ENCODE measurements at places on chromosomes 4 and X.

DNA sequence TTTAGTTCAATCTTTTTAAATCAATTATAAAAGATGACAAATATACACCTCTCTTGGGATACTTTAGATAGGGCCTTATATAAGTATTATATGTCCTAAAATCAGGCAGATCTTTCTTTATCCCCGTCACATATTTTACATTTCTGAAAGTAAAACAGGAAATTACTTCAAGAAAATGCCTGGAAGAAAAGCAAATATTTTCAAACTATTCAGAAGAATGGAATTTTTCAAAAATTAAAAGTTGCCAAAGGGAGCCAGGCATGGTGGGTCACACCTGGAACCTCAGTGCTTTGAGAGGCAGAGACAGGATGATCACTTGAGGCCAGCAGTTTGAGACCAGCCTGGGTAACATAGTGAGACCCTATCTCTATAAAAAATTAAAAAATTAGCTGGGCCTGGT, 34.4 kb downstream of the MGARP start:
- no peak for DNase-seq

DNA sequence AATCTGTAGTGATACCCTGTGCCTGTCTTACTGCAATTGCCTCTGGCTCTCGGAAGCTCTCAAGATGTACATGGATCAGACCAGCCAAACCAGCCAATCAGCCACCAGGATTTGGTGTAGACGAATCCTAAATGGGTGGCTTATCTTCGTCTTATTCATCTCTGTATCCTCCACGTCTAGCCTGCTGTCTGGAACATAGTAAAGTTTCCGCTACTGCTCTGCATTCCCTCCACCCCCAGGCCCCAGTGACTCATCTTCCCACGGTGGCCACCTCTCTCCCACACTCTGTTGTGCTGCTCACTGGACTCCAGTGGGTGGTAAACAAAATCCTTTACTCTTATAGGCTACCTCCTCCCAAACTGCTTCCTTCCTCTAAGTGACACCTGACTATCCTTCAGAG, 37.8 kb downstream of the SEPTIN6 start:
- peak; percentile 41 for DNase-seq

DNA sequence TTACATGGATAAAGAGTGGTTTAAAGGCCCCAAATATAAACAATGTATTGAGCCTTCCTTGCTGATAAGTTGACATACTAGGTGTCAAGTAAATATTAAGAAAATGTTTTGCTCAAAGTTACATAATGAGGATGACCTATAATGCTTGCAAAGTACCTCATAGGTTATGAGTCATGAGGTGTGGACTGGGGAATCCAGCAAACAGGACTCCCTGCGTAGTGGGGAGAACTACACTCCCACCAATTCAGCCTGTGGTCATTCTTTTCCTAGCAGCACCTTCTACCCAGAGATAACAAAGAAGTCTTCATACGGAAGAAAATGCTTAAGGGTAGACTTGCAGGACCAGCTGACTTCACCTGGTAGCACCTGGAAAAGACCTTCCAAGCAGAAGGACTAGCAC, 418.9 kb upstream of the CPEB2 start:
- DNase-seq = no peak

DNA sequence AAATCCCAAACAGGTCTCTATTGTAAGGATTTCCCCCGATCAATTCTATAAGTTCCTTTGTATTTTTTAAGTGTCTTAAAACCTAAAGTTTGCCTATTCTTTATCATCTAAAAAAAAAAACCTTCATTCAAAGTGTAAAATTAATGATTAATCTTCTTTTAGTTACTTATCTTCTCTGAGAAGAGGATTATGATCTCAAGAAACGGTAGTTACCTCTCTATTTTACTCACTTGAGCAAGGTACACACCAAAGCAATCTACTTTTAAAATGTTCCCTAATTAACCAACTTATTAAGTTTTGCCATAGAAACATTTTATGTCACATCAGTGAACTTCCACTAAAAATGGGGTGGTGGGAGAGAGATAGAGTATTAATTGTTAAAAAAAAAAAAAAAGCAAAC, 15.2 kb upstream of the GALNT7 start:
- no peak for DNase-seq

DNA sequence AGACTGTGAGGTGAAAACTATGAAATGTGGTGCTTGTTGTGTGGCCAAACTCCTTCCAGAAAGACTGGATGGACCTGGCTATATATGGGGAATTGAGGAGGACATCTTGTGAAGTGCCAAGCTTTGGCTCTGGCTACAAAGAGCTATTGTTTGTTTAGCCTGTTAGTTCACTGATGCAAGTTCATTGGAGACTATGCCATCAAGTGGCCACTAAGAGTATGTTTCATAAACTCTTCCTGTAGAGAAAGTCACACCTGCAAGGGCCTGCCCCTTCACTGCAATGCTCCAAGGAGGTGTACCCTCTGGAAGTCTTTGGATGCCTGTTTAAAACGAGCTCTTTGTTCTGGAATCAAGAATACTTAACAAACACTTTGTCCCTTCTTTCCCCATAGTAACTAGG, 382.0 kb downstream of the GABRG1 start:
- DNase-seq = no peak

GRCh38 chr4:101791182-101791558, 640 bp downstream of the BANK1 start:
- DNase-seq = no peak

DNA sequence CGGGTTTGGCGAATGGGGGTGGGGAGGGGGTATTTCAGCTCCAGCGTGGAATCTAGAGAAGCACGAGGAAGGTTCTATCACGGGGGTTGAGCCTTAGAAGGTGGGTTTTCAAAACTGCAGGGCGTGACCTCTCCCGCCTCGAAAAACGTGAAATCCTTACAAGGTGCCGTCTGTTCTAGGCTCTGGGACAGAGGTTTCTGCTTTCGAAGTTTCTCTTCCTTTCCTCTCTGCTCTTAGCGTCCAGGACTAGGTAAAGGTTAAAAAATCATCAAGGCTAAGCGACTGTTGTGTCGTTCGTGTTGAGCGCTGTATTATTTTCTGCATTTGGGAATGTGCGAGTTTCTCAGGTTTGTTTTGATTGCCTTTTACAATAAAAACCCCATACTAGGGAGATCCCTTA, 1.1 kb downstream of the FHL1 start:
- DNase-seq = no peak

DNA sequence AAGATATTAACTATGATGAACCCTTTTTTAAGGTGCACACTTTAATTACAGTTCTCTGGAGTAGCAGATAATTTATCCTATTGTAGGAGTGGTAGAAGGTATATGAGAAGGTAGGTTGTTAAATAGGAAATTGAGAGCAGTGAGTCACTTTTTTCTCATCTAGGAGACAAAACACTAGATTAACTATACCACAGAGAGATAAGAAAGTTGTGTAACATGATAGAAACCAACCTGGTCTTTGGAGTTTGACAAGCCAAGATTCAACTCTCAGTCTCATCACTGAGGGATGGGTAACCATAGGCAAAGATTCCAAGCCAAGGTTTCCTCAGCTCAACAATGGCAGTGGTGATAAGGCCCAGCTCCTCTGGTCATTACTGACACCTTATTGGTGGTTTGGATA, 104.0 kb downstream of the MAD2L1 start:
- no peak for DNase-seq

DNA sequence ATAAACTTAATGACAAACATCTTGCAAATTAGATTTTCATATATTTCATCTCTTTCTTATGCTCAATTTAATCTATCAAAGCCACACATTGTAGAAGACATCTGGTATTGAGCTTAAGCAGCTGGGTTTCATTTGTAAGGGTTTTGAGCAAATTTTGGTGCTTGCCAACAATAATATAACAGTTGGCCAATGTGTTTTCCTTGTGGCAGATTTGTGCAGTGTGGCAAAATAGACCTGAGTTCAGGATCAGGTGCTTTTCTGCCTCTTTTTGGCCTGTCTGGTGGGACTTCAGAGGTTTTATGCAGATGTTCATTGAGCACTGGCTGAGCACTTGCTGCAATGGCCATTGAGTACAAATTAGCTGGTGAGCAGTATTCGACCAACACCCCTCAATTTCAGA, 301.9 kb downstream of the BMPR1B start:
- no peak for DNase-seq

GRCh38 chrX:19747652-19748610, 139.5 kb downstream of the SH3KBP1 start:
- no peak for DNase-seq

DNA sequence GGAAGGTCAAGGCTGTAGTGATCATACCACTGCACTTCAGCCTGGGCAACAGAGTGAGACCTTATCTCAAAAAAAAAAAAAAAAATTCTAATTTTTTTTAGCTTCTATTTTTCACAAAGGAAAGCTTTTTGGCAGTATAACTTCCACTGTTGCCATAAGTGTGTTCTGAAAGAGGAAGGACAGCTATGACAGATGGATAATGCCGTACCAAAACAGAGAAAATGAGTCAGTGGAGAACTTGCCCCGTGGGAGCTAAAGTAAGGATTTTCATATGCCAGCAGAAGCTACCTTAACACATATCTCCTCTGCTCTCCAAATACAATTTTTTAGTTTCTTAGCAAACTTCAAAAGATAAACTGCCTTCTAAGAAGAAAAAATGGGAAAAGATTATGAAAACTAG, 43.7 kb downstream of the RPS3A start:
- no peak for DNase-seq

DNA sequence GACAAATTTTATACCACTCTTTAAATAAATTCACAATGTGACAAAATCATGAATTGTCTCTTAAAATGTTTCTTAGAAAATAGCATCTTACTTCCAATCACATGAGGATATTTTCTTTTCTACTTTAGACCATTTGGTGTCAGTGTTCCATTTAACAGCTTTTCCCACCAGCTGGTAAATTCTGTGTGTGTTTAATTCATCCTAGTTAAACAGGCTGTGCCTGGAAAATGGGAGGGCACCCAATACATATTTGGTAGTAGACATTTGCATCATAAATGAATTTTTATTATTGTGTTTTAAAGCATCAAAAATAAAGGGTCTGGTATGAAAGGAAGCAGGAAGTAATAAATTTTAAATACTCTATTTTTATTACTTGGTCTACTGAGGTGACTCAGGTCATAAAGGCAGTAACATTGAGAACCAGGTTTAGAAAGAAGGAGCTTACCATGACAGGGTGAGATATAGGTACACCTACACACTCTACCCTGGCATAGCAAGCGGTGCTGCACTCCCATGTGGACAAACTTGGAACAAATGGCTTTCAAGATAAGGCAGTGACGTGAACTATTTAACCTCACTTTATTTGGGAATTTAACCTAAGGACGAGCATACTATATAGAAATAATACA, 344.5 kb downstream of the BMPR1B start:
- DNase-seq = no peak

DNA sequence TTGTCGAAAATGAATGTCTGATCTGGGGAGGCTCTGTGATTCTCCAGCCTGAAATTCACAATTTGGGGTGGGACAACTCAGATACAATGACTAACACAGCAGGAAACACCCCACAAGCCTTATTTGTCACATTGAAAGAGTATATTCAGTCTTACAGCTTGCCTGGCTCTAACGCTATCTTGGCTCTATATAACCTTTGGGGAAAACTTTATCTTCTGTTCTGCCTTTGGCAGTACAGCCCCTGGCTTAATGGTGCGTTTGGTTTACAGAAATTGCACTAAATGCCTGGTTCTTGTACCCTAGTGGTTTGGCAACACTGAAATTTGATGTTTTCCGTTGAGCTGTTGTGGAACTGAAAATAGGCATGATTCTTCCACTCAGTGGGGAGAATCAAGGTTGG, 178.1 kb upstream of the VEGFC start:
- DNase-seq = no peak

DNA sequence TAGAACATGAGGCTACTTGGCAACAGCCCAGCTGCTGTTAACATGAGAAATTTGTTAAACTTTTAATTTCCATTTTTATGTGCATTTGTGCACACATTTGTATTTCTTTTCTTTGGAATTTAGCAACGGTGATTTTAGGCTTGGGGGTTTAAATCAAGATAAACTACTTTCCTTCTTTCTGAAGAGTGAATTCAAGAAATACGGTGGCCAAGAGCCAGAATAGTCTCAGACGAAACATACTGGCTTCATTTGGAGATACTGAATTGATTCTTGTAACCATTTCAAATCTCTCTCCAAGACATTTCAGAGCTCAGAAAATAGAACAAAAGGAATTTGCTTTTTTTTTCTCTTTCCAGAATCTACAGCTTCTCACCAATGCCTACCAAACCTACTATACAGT, 134.1 kb upstream of the SCML1 start:
- DNase-seq = no peak

GRCh38 chrX:23482561-23482960, 147.9 kb downstream of the PTCHD1 start:
- no peak for DNase-seq

DNA sequence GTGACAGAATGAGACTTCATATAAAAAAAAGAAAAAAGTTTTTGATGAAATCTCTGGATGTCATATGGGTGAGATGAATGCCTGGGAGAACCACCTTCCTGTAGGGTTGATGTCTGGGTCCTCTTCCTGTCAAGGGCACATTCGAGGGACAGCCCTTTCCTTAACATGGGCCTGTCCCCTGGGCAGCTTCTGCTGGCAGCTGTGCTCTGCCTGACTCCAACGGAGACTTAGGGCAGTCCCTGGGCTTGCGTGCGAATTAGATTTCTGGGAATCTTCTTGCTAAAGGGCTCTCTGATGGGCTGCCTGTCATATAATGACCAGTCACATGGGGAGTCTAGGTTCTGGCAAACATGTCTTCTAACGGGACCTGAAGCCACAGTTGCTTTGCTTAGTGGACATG, 40.7 kb downstream of the TNIP2 start:
- DNase-seq = no peak

DNA sequence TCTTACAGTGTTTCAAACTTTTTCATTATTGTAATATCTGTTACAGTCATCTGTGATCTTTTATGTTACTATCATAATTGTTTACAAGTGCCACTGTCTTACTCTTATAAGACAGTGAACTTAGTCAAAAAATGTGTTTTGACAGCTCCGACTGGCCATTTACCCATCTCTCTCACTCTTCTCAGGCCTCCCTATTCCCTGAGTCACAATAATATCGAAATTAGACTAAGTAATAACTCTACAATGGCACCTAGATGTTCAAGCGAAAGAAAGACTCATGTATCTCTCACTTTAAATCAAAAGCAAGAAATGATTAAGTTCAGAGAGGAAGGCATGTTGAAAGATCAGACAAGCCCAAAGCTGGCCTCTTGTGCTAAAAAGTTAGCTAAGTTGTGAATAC, 184.2 kb downstream of the CDS1 start:
- DNase-seq = no peak

DNA sequence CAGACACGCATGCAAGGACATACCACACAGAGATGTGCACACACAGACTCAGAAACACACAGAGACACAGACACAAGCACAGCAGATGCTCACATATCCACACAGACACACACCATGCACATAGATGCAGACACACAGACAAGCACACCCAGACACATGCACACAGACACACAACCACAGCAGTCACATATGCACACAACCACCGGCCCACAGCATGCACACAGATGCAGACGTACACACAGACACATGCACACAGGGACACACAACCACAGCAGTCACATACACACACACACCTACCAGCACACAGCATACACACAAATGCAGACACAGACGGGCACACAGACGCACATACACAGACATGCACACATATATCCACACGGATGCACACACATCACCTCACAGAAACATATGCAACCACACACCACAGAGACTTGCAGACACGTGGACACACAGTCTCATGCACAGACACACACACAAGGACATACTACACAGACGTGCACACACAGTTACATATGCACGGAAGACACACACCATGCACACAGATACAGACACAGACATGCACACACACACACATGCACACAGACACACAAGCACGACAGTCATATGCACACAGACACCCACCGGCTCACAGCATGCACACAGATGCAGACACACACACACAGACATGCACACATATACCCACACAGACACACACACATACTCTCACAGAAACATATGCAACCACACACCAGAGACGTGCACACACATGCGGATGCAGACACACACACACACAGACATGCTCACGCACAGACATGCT, 25.2 kb upstream of the SLC25A6 start:
- DNase-seq = no peak
